ENCODE measurements at places on chromosomes 1 and 21.

DNA sequence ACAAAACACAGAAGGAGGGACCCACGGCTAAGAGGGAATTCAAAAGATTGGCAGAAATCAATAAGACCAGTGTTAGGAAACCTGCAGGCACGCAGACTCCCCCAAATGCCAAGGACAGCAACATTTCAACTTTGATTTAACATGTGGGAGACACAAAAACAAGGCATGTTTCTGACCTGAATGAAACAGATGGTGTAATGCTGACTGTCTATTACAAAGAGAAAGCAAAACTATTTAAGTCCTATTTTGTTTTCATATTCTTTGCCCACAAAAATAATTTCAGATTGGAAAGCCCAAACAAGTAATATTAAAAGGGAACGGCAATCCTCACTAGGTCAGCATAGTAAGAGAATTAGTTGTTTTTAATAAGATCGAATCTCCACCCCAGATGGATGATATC, 107.9 kb downstream of the S1PR1 start:
- no peak for DNase-seq

DNA sequence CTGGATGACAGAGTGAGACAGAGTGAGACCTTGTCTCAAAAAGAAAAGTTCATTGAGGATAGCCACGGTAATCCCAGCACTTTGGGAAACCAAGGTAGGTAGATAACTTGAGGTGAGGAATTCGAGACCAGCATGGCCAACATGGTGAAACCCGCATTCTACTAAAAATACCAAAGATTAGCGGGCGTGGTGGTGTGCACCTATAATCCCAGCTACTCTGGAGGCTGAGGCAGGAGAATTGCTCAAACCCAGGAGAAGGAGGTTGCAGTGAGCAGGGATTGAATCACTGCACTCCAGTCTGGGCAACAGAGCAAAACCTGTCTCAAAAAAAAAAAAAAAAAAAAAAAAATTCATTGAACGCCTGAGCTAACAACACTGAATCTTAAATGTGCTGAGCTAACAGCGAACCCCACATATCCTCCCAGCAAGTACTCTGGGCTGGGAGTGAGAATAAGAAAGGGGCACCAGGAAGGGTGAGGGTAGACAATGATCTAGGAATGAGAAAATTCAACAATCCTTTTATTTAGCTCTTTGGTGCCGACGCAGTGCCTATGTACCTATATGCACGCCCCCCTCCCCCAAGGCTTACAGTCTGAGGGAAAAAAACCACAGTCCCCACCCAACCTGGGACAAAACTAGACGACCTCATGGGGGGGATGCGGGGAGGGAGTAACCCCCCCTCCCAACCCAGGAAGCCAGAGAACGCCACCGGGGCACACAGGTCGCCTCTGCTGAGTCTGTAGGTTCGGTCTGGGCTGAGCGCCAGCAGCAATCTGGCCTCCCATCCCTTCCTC, 1.4 kb upstream of the CACNA1S start:
- DNase-seq, result no peak

DNA sequence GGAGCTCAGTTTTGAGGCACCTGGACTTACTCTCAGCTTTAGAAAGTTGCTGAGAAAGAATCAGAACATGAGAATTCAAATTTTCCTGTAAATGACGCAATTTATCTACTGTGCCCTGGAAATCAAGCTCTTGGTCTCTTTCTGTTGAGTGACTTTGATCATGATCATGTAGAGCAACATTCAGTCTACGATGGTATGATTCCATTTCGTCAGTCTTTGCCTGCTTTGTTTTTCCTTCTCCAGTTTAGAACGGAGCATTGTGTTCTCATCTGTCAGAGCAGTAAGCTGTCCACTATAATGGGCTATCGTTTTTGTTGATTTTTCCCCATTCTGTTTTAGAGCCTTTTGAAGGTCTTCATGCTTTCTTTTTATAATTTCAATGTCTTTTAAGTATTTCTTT, 20.7 kb downstream of the SFT2D2 start:
- DNase-seq, result no peak

- DNase-seq, result peak; percentile 61
Measured at GRCh38 chr1:226737819-226738420, 1.2 kb downstream of the ITPKB start.

- DNase-seq, result no peak
Measured at GRCh38 chr1:25217598-25218232, 14.6 kb downstream of the SYF2 start.

GRCh38 chr1:153953859-153954365, 4.5 kb downstream of the CRTC2 start:
- DNase-seq, result no peak

GRCh38 chr21:37257511-37257966, 9.6 kb downstream of the VPS26C start:
- DNase-seq, result no peak

GRCh38 chr1:24389231-24389678, 24.3 kb downstream of the STPG1 start:
- DNase-seq, result no peak

DNA sequence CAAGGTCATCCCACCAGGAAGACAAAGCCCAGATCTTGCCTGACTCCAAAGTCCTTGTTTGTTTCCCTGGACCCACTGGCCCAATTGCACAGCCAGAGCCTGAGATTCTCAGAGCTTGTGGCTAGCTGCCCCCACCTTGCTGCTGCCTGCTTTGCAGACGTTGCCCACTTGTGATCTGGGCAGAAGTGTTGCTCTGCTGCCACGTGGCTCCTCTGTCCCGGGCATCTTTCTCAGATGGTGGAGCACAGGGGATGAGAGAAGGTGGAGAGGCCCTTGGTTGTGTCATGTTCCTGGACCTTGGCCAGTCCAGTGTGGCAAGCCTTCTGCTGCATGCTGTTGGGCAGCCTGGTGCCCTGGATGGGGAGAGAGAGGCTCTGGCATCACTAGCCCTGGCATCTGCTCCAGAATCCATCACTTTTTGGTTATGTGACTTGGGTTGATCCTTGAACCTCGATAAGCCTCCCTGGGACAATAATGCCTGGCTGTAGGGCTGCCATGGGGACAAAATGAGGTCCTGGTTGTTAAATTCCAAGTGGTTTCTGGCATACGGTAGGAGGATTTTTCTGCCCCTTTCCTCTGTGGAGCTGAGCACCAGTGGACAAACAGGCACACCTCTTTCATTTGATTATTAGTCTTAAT, 1.5 kb upstream of the NR0B2 start:
- no peak for DNase-seq

DNA sequence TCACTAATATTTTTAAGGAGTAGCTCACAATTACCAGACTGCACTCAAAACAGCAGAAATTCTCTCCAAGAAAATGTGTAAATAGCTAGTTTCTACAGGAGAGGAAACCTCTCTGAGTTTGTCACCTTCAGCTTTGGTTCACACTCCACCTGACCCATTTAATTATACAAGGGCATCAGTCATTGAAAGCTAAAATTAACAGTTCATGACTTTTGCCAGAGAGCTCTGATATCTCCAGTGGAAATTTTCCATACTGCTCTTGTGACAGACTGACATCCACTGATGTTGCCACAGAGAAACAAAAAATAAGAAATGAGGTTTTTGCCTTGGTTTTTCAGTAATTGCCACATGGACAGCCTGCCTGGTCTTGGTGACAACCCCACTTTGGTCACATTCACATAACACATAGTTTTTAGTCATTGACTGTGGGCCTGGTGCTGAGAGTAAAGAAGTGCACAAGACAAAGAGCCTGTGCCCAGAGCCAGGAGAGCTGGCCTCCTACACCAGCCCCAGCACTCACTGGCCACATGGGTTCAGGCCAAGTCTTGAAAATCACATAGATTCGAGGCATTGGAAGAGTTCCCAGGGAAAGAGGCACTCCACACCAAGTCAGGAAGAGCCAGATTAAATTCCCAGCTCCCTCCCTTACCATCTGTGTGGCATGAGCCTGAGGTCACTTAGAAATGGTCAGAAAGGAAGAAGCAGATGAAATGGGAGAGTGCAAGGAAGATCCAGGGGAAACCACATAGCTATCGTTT, 13.8 kb upstream of the SIM2 start:
- DNase-seq, result no peak

GRCh38 chr1:204074274-204075138, 1.6 kb downstream of the SOX13 start:
- no peak for DNase-seq

DNA sequence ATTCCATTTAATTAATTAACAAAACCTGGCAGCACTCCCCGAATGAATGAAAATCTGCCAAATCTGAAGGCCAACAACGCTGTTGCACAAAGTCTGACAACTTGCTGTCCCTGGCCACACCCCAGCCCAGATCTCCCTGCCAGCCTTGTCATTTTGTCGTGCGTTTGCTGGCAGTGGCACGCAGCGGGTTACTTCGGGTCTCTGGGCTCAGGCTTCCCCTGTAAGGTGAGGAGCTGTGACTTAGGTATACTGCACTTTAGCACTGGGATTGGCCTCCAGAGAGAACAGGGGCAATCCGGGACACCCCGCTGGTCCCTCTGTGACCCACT, 34.3 kb upstream of the SIM2 start:
- no peak for DNase-seq

GRCh38 chr1:17277511-17278159, 28.7 kb downstream of the PADI3 start:
- no peak for DNase-seq

GRCh38 chr1:170670802-170671628, 7.1 kb downstream of the PRRX1 start:
- no peak for DNase-seq

GRCh38 chr1:924656-925560, 1.2 kb downstream of the SAMD11 start:
- no peak for DNase-seq

DNA sequence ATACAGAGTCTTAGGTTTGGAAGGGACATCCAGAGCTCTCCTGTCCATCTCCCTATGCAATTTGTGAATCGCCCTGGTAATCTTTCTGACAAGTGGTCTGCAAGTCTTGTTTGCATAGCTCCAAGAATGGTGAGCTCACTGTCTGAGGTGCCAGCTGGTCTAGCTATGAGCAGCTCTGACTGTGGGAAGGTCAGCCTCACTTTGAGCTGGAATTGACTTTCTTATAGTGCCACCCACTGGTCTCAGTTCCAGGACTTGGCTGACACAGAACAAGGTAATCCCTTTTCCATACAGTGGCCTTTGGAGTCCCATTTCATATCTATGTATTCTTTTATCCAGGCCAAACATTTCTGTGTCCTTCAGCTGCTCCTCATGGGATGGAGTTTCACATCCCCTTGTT, 95.6 kb upstream of the C8B start:
- DNase-seq, result peak; percentile 15

DNA sequence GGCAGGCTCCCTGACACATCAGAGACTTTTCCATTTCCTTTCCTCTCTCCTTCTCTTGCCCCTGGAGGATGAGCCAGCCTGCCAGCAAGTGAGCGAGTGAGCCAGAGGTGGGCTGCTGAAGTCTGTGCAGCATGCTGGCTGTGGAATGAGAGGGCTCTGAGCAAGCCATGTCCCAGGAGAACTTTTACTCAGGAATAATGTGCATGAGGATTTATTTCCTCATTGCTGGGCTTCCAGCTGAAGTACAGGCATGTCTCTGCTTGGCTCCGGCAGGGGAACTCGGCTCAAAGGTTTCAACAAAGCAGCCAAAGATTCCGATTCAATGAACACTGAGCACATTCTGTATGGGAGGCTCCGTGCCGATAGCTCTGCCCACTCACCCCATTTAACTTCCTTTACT, 43.7 kb downstream of the UBIAD1 start:
- no peak for DNase-seq

DNA sequence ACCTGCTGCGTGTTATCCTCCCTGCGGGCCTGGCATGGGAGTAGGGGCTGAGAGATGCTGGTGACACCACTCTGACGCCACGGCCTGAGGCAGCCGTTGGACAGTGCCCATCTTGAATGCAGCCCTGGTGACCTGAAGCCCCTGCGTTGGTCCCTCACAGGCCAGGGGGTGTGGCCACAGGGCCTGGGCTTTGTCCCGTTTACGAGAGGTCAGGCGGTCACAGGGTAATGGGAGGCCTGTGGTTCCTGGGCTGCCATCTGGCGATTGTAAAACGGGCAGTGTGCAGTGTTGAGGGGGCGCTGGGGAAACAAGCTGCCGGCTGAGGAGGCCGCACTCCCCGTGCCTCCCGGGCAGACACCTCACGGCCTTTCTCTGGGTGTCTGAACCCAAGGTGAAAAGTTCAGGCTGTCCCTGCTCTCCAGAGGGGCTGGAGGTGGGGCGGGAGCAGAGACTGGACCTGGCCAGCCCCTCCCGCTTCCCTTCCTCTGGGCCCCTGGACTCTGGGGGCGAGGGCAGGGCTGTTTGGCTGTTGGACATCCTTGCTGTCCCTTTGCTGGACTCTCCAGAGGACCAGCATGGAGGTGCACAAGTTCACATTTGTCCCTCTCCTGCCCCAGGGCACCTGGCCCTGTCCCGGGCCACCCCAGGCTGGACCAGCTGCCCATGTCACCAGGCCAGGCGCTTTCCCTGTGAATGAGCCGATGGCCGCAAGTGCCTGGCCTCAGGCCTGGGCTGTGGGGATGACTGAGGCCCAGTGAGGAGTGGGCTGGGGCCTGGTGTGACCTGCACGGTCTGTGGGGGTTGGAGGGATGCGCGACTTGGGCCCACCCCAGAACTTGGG, 42.4 kb downstream of the SKI start:
- no peak for DNase-seq

DNA sequence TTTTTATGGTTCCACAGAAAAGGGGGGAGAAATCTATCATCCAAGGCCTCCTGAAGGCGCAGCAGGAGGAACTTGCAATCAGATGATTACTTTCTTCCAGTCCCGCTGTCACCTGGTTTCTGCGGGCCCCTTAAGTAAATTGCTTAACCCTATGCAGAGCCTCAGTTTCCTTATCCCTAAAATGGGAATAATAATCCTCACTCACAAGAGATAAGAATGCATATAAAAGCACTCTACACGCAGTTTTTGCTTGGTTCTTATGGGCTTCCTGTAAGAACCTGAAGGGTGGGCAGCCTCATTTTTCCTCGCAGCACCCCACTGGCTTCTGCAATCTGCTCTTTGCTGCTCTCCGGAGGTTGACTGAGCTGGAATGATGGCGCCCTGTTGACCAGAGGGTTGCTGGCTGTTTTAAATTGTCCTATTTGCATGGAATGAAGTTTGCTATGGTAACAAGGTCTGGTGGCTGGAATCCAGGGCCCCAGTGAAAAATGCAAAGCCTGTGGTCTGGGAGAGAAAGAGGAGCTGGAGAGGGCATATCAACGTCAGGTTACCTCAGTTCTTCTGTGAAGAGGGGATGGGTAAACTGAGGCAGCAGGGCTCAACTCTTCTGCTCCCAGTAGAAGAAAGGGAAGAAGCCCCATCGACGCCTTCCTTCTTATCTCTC, 1.0 kb upstream of the KAZN start:
- DNase-seq, result peak; percentile 5

DNA sequence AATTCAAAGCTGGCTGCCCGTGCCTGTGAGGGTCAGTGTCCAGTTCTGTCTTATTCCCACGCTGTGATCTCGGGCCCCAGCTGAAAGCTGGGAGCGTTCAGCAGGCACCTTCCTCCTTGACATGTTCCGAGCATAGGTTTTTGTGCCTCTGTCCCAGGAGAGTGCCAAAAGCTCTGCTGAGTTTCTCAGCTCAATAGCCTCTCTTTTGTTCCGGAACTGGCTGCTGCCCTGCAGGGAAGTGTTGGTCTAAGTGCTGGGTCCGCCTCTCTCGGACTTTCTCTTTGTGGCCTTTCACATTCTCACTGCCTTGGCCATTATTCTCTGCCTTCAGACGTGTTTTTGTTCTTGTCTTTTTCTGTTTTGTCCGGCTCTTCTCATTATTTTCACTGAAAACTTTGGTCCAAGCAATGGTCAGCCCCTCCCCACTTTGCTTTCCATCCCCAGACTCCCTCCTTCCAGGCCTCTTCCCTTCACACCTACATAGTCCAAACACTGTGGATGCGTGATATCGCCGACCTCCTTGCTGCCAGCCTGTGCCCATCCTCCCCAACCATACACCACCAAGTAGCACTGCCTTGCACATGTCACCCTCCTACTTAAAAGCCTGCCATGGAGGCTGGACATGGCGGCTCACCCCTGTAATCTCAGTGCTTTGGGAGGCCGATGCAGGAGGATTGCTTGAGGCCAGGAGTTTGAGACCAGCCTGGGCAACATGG, 233.8 kb downstream of the RHOU start:
- DNase-seq, result no peak

All from NCI-H524 (cell line).